Jurkat, Clone E6-1 (cell line): ENCODE measurements at places on chromosomes 3 and 15.

DNA sequence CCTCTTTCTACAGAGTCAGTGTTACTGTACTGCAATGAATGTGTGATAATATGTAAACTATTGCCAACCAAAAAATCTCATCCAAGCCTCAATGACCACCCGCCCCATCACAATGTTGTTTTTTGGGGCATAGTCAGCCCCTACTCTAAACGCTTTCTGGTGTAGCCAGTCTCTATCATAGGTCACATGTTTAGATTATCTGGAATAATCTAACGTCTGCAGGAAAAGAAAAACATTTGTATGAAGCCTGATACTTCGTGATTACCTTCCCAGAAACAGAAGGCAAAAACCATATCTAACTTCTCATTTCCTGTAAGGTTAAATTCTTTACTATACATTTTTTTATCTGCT lies 1331.8 kb upstream of the GBE1 start:
- no peak for DNase-seq

GRCh38 chr3:12334786-12335185 lies 45.9 kb downstream of the PPARG start:
- DNase-seq, result no peak

DNA sequence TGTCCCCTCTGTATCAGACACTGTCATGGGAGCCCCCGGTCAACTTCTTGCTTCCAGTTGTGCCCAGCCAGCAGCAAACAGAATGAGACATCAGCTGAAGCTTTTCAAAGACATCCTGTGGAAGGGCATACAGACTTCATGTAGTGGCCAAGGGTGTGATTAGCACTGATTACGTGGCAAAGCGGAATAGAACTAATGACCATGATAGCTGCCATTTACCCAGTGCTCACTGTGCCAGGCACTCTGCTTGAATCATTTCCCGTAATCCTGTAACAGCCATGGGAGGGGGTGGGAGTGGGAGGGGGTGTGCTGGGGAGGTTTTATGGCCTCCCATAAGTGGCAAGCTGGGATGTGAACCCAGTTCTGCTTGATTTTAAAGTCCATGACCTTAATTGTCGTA lies 29.5 kb downstream of the LPP start:
- no peak for DNase-seq

DNA sequence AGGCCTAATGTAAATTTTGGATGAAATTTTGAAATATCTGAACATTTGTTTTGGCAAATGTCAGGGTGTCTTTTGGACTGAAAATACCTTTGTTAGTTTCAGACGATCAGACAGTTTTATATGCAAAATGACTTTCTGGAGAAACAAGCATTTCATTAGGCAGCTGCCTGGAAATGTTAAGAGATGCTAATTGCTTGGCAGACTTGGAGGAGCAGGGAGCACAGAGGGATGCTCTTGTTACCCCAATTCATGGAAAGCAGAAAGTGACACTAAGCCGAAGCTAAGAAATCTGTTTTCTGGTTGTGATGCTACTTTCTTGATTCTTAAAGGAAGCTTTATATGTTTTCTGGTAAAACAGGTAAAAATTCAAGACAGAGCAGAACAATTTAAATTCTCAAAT lies 204.3 kb upstream of the GBE1 start:
- no peak for DNase-seq

GRCh38 chr3:25009665-25010064 lies 418.4 kb upstream of the RARB start:
- DNase-seq, result no peak

GRCh38 chr3:151400341-151400740 lies 15.8 kb upstream of the P2RY12 start:
- DNase-seq, result no peak

DNA sequence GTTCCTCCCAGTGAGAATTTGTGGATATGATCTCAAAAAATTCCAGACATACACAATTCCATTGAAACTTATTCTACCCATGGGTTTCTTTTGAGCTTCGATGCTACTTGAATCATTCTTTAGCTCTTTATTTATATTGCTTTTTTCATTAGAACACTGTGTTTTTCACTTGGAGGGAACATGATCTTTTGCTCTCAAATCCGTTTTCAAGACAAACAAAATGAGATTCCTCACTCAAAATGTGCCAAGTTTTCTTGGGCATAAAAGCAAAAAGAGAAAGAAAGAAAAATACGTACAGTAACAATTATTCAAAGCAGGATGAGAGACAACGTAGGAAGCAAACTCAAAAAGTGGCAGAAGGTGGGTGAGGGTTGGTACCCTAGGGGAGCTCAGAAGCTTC lies 118.8 kb upstream of the PDZRN3 start:
- DNase-seq, result no peak

- DNase-seq, result no peak
Measured at GRCh38 chr15:41982133-41982930, 10.0 kb upstream of the EHD4 start.

DNA sequence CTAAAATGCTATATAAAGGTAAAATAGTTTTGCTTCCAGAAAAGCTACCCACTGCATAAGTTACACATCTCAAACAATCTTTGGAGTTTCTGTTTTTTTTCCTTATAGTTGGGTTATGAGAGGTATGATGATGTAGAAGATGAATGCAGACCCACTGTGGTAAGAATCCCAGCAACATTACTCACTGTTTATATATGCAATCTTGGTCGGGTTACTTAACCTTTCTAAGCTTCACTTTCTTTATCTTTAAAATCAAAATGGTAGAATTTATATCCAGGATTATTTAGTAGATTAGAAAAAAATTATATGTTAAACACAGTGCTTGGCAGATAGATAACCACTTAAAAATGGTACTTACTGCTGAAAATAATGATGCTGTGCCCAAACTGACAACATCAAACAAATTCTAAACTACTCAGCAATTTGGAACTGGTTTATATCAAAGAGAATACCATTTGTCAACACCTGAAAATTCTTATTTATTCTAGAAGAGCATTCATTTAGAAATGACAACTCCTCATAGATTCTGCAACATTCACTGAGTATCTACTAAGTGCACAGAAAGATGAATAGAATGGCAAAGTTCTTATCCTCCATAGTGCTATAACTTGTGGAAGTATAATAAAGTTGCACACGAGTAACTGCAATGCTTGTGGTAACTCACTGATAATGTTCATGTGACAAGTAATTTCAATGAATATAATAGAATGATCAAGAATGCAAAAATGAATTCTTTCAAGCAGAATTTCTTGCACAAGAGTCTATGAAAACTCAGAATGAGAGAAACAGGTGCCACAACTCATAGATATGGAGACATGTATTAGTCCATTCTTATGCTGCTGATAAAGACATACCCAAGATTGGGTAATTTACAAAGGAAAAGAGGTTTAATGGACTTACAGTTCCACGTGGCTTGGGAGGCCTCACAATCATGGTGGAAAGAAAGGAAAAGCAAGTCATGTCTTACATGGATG lies 129.0 kb upstream of the SLC7A14 start:
- DNase-seq, result no peak

- DNase-seq, result no peak
Measured at GRCh38 chr3:192851821-192852372, 65.8 kb downstream of the MB21D2 start.

DNA sequence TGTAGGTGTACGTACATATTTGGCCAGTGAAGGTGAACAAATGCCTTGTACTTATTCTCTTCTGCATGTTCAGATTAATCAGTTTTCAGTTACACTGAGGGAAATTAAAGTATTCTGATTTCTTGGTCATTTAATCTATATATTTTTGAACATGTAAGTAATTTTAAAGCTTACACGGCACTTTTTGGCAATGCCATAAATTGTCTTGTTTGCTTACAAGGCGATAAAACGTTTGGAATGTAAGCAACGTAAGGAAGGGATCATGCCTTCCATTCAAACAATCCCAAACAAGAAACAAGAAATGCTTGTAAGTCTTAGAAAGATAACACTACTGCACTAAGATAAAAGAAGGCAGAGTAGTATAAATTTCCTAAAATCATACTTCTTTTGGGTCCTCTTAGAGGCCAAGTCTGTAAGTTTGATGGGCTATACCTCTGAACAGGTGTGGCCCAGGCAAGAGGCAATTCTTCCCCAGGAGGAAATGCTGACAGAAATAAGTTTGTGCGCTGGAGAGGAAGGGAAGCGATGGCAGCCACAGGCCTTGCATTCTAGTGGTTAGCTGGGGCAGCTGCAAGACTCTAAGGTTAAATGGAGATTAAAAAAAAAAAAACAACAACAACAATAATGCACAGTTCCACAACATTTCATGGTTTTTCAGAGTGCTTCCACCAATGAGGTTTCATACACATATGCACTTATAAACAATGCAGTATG lies 73.8 kb downstream of the GOLIM4 start:
- DNase-seq, result no peak
